NB4 (cell line): ENCODE measurements at places on chromosomes 1 and 21.

- DNase-seq = peak; percentile 4
Observed at GRCh38 chr1:115210302-115210711, 121.0 kb upstream of the TSPAN2 start.

DNA sequence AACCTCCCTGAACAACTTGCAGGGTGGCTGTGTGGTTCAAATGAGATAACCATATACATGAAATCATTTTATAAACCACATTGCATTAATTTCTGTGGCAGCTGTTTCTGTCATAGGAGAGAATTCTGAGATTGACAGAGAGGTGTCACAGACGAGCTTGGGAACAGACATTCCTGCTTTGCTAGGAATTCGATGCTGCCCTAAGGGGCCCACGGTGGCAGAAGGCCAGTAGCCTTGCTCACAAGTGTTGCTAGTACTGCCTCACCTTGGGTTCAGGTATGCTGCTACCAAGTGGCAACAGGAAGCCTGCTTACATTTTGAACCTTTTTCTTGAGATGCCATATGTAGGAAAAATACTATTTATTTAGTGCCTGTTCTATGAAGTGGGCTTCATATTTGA is 13.4 kb downstream of the KCNA10 start:
- DNase-seq = no peak

- peak; percentile 9 for DNase-seq
Observed at GRCh38 chr21:17466166-17466565, 46.7 kb upstream of the CXADR start.

- no peak for DNase-seq
Observed at GRCh38 chr1:192756847-192757246, 52.0 kb upstream of the RGS2 start.

GRCh38 chr1:185439727-185440415 is 122.8 kb upstream of the IVNS1ABP start:
- DNase-seq = no peak

GRCh38 chr1:6521536-6521935 is 30.1 kb upstream of the PLEKHG5 start:
- peak; percentile 53 for DNase-seq

GRCh38 chr1:113118266-113118665 is 45.3 kb downstream of the LRIG2 start:
- peak; percentile 31 for DNase-seq

DNA sequence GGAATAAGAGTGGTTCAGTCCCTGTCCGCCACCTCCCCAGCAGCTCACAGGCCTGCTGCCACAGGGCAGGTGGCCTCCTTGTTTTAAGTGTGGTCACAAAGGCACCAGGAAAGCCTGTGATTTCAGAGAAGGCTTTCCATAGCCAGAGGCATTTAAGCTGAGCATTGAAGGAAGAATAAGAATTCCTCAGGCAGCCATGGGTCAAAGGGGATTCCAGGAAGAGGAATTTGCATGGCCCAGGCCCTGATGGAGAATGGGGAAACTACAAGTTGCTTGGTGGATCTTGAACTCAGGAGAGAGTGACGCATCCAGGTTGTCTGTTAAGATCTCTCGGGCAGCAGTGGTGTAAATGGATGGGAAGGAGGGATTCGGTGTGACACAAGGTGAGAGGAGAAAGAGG is 66.7 kb downstream of the KLHDC7A start:
- DNase-seq = no peak

DNA sequence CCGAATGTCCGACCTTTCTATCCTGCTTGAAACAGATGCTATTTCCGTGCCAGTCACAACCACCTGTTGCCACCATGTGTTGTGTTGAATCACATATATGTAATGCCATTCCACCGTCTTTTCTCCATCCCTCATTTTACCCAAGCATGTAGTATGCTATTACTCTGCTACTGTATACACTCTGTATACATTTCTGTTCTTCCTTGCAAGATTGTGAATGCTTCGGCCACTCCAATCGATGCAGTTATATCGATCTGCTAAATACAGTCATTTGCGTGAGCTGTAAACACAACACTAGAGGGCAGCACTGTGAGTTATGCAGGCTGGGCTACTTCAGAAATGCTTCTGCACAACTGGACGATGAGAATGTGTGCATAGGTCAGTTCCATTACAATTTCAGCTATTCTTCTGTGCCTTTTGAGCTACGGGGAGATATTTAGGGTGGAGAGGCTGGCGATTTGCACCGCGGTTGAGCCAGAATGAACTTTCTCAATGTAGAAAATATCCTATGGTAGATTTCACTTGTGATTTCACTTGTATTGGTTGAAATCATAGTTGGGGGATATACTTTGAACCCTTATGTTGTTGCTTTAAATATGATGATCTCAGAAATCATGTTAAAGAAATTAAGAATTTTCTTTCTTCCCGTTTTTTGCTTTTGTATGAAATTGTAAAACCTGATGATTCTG is 289.8 kb downstream of the NTNG1 start:
- DNase-seq = peak; percentile 68

DNA sequence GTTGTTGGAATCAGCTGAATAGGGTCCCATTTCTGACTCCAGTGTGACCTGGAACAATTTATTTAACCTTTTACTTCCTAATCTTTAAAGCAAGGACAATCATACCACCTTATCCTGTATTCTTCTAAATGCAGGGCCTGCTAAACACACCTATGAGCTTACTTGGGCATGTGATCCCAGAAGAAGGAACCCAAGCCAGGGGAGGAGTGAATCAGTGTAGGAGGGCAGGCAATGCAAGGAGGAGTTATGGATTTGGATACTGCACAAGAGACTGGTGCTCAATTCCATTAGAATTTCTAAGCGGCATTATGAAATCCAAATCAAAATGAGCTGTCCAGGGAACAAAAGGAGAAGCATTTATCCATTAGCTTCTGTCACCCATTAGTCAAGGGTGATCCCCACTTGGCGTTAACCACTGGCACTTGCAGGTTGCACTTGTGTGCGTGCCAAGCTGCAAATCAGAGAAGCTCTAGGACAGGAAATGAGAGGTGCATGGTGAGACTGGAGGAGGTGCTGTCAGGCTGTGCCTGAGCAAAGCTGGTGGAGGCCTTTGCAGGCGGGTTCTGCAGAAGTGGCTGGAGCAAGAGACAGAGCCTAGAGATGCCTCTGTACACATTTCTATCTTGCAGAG is 297.2 kb upstream of the PLXNA2 start:
- DNase-seq = no peak

DNA sequence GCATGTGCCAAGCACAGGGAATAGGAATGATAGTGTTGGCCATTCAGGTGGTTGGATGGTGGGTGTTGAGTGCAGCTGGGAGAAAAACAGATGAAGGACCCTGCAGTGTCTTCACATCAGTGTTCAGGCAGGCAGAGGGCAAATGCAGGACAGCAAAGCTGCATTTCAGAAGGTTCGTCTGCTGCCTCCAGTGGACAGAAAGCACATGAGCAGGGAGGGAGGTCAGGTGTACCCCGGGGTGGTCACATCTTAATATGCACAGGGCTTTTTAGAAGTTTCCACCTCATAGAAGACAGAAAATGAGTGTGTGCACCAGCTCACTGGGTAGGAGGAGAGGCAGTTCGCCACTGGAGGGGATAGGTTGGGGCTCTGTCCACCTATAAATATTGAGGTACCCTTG is 184.9 kb downstream of the SLC35F3 start:
- DNase-seq = no peak

- DNase-seq = no peak
Observed at GRCh38 chr1:86687595-86687994, 16.8 kb upstream of the SH3GLB1 start.

DNA sequence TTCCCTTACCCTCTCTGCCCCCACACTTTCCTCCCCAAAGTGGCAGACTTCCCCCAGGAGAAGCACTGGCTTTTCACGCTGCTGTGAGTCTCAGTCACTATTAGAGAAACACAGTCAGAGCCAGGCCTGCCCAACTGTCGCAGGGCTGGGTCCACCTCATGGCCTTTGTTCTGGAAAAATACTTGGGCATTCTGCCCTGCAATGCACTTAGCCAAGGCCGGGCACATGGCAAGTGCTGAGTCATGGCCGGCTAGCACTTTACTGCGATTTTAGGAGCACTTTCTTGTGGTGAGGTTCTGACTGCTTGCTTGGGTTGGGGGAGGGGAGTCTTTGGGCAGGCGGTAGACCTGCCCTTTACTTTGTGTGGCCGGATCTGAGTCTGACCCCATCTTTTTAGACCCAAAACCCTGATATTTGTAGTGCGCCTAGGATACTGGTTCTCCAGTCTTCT is 7.7 kb downstream of the EPHX1 start:
- DNase-seq = peak; percentile 81

DNA sequence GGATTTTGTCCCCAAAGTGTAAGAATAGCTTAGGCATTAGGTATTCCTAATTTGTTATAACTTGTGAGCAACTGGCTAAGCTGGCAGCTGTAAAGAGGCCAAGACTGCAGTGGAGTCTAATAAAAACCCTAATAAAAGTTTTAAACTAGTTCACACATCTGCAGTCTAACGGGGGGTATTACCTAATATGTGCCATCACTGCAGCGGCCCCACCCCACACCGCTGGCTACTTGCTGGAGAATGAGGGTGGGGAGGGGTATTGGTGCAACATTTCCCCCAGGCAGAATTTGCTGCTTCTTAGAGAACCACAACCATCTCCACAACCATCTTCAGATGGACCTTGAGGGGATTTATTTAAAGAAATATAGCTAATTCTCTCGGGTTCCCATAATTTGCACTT is 135.0 kb downstream of the ZC3H11B start:
- no peak for DNase-seq

GRCh38 chr1:230550428-230550827 is 91.9 kb upstream of the COG2 start:
- DNase-seq = peak; percentile 32

GRCh38 chr1:180568184-180568583 is 9.4 kb downstream of the OVAAL start:
- no peak for DNase-seq

- DNase-seq = no peak
Observed at GRCh38 chr21:37452227-37452626, 85.7 kb downstream of the DYRK1A start.

DNA sequence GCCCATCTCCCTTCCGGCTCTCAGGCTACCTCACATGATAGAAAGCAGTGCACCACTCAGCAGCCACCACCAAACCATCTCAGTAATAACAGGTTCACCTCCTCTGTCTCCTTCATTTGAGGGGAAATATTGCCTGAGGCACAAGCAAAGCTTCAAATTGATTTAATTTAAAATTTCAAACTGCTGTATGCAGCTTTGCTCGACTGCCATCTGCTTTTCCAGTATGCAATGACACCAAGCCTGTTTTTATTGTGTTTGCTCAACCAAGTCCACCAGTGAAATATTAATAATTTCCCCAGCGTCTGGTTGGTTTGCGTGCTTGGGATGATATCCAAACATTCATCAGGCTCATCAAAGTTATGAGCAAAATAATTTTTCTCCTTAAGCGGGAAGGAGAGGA is 552.4 kb upstream of the DAB1 start:
- no peak for DNase-seq

DNA sequence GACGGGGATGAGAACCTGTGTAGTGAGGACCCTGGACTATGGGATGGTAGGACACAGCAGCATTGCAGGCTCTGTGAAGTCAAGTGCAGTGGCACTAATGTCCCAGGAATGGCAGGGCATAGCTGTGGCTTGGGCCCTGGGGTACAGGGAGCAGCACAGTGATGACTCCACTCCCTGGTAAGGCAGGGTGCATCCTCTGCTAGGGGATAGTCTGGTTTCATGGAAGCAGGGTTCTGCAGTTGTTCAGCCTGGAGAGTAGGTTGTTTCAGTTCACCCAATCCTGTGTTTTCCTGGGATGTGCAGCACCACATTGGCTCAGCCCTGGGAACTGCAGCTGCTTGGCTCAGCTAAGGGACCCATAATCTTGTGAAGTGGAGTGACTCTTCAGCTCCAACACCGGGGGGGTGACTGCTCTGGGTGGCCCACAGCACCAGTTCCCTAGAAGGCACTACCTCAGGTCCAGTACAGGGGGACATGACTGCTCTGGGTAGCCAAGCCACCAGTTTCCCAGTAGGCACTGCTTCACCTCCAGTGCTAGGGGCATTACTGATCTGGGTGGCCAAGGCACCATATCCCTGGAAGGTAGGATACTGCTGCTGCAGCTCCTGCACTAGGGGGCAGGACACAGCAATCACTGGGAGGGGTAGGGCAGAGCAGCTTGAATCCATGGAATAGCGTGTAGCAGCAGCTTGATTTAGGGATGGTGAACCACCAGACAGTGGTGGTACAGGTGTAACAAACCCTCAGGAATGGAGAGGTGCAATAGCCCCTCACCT is 15.3 kb upstream of the C1orf185 start:
- DNase-seq = no peak

DNA sequence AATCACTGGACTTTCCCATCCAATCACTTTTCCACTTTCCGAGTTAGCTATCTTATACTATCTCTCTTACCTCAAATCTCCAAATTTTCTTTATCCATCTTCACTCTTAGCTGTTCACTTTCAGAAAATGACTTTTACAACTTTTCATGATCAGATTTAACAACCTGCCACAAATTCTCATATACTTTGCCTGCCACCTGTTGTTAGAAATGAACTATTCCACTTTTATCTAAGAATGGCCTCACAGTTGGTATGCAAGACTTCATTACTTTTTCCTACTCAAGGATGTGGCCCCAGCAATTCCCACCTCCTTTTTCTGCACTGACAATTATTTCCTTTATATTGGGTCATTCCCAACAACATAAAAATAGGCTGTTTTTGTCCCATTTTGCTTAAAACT is 93.6 kb upstream of the DEPDC1 start:
- DNase-seq = no peak

GRCh38 chr1:6523566-6523965 is 30.7 kb downstream of the NOL9 start:
- DNase-seq = peak; percentile 70

- peak; percentile 3 for DNase-seq
Observed at GRCh38 chr1:180571832-180572636, 13.3 kb downstream of the OVAAL start.

GRCh38 chr1:109893532-109894171 is 17.0 kb upstream of the CSF1 start:
- DNase-seq = no peak

DNA sequence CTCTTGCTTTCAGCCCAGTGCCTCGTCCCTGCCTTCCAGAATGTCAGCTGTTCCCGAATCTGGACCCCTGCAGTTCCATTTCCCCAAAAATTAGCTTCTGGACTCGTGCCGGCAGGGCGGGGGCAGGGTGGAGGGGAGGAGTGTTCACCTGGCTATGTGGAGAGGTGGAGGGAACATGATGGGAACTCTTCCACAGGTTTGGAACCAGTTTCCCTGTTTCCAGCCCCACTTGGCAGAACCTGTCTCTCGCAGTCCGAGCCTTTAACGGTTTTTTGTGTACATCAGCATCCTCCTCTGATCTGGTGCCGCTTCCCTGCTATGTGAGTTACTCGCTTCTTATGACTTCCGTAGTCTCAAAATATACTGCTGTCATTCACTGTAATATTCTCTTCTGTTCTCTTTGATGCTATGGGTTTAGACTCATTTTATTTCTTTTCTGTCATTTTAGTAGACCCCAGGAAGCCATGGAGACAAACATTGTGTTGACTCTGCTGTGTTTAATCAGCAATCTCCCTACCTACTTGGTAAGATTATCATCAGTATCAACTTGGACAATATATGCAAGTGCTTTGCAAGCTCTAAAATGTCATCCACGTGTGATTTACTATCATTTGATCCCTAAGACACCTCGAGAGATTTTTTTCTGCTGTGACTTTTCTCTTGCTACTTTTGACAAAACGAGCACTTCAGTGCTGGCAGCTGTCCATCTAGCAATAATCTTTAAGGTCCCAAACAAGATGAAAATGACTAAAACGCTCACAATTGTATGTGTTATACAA is 33.3 kb upstream of the HNRNPU start:
- DNase-seq = no peak

- DNase-seq = no peak
Observed at GRCh38 chr21:29209696-29210095, 79.3 kb downstream of the MAP3K7CL start.
